Neural crest cell (in vitro differentiated cells): ENCODE measurements at places on chromosomes 5 and 9. TPM values are rescaled to one million over a fixed set of nuclear protein-coding genes. Genes with fewer than 3 reads are reported as not detected.

The WDR38 gene
- total RNA-seq: not detected in 2 replicates

The IRX1 gene
- total RNA-seq: 24.8 and 26.1 TPM in 2 replicates

The SMIM33 gene
- not detected in 2 replicates for total RNA-seq

The SLC6A19 gene
- total RNA-seq: not detected in 2 replicates

The SYK gene
- 0.98 and 1.4 TPM in 2 replicates for total RNA-seq

The HMMR gene
- total RNA-seq: 38.5 and 44.4 TPM in 2 replicates

The SELENOP gene
- 2.0 and 2.2 TPM in 2 replicates for total RNA-seq

The SHISAL2B gene
- 0.55 and 0.93 TPM in 2 replicates for total RNA-seq

The SPATA31A3 gene
- 0.09 TPM in 1 of 2 replicates, not detected in the other for total RNA-seq

The PRUNE2 gene
- total RNA-seq: 4.3 and 5.4 TPM in 2 replicates

The RRAGA gene
- 57.5 and 59.3 TPM in 2 replicates for total RNA-seq

The TTF1 gene
- total RNA-seq: 21.9 and 23.5 TPM in 2 replicates

The FAM219A gene
- total RNA-seq: 20.6 and 20.9 TPM in 2 replicates

The GRIA1 gene
- 1.2 and 1.6 TPM in 2 replicates for total RNA-seq

The SH2D3C gene
- total RNA-seq: 6.0 and 7.2 TPM in 2 replicates

The ACTBL2 gene
- not detected in 2 replicates for total RNA-seq

- DNase-seq: peak; percentile 61
- H3K4me1 ChIP-seq: peaks cover 10% of the 10 kb centered on the region
- peaks cover 48% of the 10 kb centered on the region for H3K27me3 ChIP-seq
These were observed 289.5 kb downstream of the DOCK8 start for GRCh38 chr9:503881-504852.

- H3K4me3 ChIP-seq: peak overlapping the region; percentile 64
- no peak for DNase-seq
- peaks cover 60% of the 10 kb centered on the region for H3K4me1 ChIP-seq
These were observed 3.8 kb downstream of the TMEM8B start for GRCh38 chr9:35832814-35833213.

DNA sequence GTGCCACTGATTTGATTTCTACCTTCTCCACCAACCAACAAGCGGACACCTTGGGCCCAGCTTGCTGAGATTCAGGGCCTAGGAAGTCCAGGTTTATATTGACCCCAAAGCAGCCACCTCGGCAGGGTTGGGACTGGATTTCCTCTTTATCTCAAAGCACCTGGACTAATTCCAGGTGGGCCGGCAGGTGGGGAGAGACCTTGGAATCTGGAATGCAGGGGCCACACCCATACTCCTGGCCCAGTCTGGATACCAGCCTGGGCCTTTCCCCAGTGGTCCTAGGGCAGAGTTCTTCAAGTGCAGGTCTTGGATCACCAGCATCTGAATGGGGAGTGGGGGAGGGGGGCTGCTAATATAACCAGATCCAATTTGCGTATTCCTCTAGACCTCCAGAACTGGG is 93.1 kb downstream of the PCDH1 start:
- no peaks in the 10 kb centered on the region for H3K27me3 ChIP-seq
- no peak for DNase-seq
- H3K36me3 ChIP-seq: no peaks in the 10 kb centered on the region

GRCh38 chr5:126961702-126962101 is 68.7 kb downstream of the MARCHF3 start:
- DNase-seq: no peak
- no peak overlapping the region for H3K4me3 ChIP-seq
- no peak overlapping the region for H3K27ac ChIP-seq
- no peaks in the 10 kb centered on the region for H3K4me1 ChIP-seq

DNA sequence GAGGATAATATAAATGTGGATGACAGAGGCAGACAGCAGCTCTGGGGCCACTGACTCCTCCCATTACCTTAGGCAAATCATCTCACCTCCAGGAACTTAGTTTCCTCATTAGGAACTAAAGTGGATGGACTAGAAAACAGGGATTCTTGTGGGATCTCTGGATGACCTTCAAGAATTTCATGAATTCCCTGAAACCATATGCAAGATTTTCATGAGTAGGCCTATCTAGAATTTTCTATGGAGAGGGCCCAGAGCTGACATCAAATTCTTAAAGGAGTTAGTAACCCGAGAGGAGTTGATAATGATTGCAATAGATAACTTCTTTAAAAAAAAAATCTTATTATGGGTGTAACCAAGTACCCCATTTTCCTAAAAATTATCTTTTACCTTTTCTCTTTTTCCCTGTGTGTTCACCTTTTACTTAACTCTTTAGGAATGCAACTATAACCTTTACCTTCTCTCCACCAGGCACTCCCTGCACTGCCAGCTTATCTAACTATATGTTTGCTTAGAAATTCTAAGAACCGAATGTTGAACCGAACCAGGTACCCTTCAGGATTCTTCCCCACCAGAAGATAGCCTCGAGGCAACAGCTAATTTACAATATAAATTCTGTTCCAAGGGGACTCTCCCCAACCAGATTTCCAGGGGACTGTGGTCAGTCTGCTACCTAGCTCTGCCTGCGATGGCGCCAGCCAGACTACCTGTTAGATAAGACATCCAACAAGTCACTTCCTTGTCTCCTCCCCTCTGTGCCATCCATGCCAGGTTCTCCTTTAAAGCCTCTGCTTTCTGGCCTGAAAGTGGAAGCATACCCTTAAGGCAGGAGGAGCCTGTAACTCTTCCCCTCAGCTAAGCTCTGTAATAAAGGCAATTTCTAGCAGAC is 86.0 kb downstream of the GCNT4 start:
- no peak overlapping the region for H3K27ac ChIP-seq
- no peak overlapping the region for H3K4me3 ChIP-seq
- no peak for DNase-seq

DNA sequence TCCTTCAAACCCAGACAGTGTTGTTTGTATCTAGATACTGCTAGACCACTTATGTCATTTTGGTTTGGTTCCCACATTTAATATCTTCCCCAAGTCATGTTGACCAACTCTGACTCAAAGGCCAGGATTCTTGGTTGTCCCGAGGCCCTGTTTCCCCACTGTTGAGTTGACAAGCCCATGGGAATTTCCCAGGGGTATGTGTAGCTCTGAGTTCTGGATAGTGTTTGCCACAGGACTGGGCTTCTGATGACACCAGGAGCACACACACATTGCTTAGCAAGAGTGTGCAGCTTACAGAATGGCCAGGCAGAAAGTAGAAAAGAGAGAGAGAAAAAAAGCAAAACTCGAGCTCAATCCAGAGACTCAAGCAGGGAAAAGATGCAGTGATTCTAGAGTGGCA is 214.4 kb downstream of the NXNL2 start:
- no peak for DNase-seq
- H3K36me3 ChIP-seq: no peaks in the 10 kb centered on the region
- peaks cover 43% of the 10 kb centered on the region for H3K4me1 ChIP-seq
- peaks cover 20% of the 10 kb centered on the region for H3K27me3 ChIP-seq

- no peak for DNase-seq
- H3K4me1 ChIP-seq: no peaks in the 10 kb centered on the region
- H3K27me3 ChIP-seq: no peaks in the 10 kb centered on the region
- no peaks in the 10 kb centered on the region for H3K36me3 ChIP-seq
These were observed 35.9 kb downstream of the ITK start for GRCh38 chr5:157216391-157217142.

DNA sequence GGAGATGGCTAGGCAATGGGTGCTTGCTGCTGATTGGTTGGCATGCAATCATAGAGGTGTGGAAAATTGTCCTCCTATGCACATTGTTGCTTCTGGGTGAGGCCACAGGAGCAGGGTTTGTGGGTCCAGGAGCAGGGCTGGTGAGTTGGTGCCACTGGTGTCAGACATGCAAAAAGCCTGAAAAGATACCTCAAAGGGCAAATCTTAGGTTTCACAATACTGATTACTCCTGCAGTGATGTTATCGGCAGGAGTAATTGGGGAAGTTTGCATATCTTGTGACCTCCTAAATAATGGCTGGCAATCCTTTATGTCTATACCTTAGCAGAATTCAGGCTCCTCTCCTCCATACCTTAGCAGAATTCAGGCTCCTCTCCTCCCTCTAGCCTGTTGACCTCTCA is 25.2 kb downstream of the SLC25A48 start:
- peaks cover 42% of the 10 kb centered on the region for H3K27me3 ChIP-seq
- H3K4me3 ChIP-seq: no peak overlapping the region
- no peak for DNase-seq
- no peaks in the 10 kb centered on the region for H3K4me1 ChIP-seq

DNA sequence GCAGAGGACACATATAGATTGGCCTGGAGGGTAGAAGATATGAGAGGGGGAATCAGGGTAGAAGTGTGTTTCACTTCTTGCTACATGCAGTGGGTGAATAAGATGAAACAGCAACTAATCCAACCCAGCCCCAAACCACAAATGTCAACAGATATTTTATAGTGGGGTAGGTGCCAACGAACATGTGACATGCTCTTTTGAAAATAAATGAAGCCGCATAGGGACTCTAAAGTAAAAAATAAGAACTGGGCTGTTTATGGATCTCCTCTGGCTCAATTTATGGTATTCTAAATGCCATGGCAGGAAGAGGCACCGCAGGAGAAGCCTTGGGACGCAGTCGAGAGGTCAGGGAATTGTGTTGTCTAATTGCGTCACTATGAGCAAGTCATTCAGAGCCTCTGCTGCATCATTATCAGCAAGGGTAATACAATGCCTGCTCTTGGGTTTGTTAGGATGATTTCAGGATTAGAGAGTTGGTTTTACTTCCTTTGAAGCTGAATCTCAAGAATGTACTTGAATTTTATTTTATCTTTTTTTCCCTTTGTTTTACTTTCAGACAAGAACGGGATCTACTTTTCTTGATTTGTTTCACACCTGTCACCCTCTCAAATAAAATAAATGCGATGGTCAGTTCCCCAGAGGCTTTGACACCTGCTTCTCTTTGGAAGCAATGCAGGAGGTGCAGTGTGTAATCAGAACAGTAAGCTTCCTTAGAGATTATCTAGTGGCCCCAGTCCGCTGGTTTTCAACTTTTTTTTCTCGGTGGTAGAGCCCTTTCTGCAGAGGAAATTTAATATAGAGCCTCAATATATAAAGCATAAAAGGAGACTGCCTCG is 375.6 kb upstream of the CLINT1 start:
- H3K27me3 ChIP-seq: peaks cover 4% of the 10 kb centered on the region
- no peak overlapping the region for H3K4me3 ChIP-seq
- no peak overlapping the region for H3K27ac ChIP-seq
- H3K4me1 ChIP-seq: no peaks in the 10 kb centered on the region
- DNase-seq: no peak

GRCh38 chr5:181173420-181174342 is 26.3 kb downstream of the OR2V2 start:
- peaks cover 95% of the 10 kb centered on the region for H3K27me3 ChIP-seq
- H3K27ac ChIP-seq: no peak overlapping the region
- no peaks in the 10 kb centered on the region for H3K36me3 ChIP-seq
- DNase-seq: no peak
- H3K4me3 ChIP-seq: peak overlapping the region; percentile 17

GRCh38 chr9:104028827-104029226 is 65.3 kb upstream of the SMC2 start:
- no peaks in the 10 kb centered on the region for H3K4me1 ChIP-seq
- no peak overlapping the region for H3K27ac ChIP-seq
- no peaks in the 10 kb centered on the region for H3K36me3 ChIP-seq
- H3K27me3 ChIP-seq: peaks cover 33% of the 10 kb centered on the region
- H3K4me3 ChIP-seq: no peak overlapping the region

- H3K27ac ChIP-seq: no peak overlapping the region
- no peak overlapping the region for H3K4me3 ChIP-seq
- H3K36me3 ChIP-seq: no peaks in the 10 kb centered on the region
- H3K4me1 ChIP-seq: no peaks in the 10 kb centered on the region
These were observed 22.1 kb downstream of the MCIDAS start for GRCh38 chr5:55205001-55205400.

GRCh38 chr9:89488936-89489335 is 9.0 kb downstream of the SEMA4D start:
- H3K36me3 ChIP-seq: peaks cover 11% of the 10 kb centered on the region
- DNase-seq: no peak
- no peak overlapping the region for H3K27ac ChIP-seq
- no peaks in the 10 kb centered on the region for H3K27me3 ChIP-seq

DNA sequence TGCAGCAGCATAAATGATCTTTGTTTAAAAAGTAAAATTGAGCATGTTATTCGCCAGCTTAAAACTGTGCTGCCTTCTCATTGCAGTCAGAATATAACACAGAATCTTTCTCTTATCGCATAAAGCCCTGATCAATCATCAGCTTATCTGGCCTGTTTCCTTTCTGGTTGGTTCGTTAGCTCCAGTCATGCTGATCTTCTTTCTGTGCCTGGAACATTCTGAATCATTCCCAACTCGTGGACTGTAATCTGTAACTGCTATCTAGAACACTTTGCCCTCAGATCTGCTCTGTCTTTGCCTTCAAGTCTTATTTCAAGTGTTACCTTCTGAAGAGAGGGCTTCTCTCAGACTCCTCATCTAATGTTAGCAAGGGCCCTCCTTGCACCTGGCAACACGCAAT is 11.9 kb upstream of the FER start:
- no peak for DNase-seq
- no peak overlapping the region for H3K4me3 ChIP-seq

GRCh38 chr5:157494178-157494832 is 34.3 kb downstream of the NIPAL4 start:
- no peak for DNase-seq
- H3K4me3 ChIP-seq: no peak overlapping the region

DNA sequence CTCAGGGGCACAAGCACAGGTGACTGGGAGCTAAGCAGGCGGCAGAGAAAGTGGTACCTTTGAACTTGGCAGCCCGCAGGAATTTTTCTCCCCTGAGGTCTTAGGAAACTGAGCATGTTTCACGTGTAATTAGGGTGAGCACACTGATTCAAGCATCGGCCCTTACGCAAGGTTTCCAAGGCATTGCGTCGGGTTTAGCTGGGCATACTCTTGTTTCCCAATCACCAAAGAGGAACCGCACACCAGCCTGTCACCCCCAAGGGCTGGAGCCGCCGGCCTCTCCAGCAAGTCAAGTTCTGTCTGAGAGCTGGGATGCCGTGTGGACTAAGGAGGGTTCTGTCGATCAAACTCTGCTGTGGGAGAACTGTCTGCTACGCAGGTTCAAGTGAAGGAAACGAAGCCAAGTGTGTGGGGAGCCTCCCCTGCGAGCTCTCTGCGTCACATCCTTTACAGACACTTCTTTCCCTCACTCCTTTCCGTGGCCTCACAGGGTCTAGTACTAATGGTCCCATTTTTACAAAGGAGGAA is 53.0 kb downstream of the ERGIC1 start:
- no peaks in the 10 kb centered on the region for H3K27me3 ChIP-seq
- DNase-seq: no peak
- H3K4me3 ChIP-seq: no peak overlapping the region
- H3K4me1 ChIP-seq: peaks cover 17% of the 10 kb centered on the region

GRCh38 chr9:81552581-81552991 is 136.8 kb downstream of the TLE1 start:
- no peaks in the 10 kb centered on the region for H3K36me3 ChIP-seq
- H3K27me3 ChIP-seq: peaks cover 19% of the 10 kb centered on the region
- H3K27ac ChIP-seq: no peak overlapping the region
- H3K4me3 ChIP-seq: peak overlapping the region; percentile 43

GRCh38 chr9:109935406-109936087 is 155.5 kb downstream of the PALM2AKAP2 start:
- peaks cover 23% of the 10 kb centered on the region for H3K4me1 ChIP-seq
- no peak overlapping the region for H3K27ac ChIP-seq
- no peaks in the 10 kb centered on the region for H3K36me3 ChIP-seq
- no peaks in the 10 kb centered on the region for H3K27me3 ChIP-seq
- no peak overlapping the region for H3K4me3 ChIP-seq
- DNase-seq: no peak

GRCh38 chr5:172769616-172770373 is 1.2 kb downstream of the DUSP1 start:
- H3K27me3 ChIP-seq: peaks cover 4% of the 10 kb centered on the region
- peak overlapping the region; percentile 99 for H3K27ac ChIP-seq
- peaks cover 3% of the 10 kb centered on the region for H3K36me3 ChIP-seq
- H3K4me1 ChIP-seq: peaks cover 62% of the 10 kb centered on the region
- H3K4me3 ChIP-seq: peak overlapping the region; percentile 98

- no peak overlapping the region for H3K27ac ChIP-seq
- no peak for DNase-seq
- H3K27me3 ChIP-seq: no peaks in the 10 kb centered on the region
- H3K4me3 ChIP-seq: no peak overlapping the region
- no peaks in the 10 kb centered on the region for H3K36me3 ChIP-seq
- peaks cover 4% of the 10 kb centered on the region for H3K4me1 ChIP-seq
These were observed 1143.6 kb upstream of the WWC1 start for GRCh38 chr5:167147879-167148278.
